ENCODE measurements at places on chromosomes 12 and 14.

GRCh38 chr12:101813117-101813516 is 17.6 kb downstream of the GNPTAB start:
- DNase-seq = no peak

DNA sequence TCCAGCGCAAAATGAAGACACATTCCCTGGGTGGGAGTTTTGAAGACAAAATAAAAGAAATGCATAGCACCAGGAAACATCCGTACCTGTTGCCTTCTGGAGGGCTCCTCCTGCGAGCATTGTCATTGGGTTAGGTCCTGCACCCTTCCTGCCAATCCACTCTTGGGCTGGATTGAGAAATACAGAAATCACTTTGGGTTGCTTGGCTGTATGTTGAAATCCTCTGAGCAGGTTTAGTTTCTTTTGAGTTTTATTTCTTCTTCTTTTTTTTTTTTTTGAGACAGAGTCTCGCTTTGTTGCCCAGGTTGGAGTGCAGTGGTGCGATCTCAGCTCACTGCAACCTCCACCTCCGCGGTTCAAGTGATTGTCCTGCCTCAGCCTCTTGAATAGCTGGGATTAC is 67.6 kb downstream of the ARF6 start:
- DNase-seq = no peak

GRCh38 chr12:58537278-58537677 is 383.0 kb downstream of the LRIG3 start:
- DNase-seq = no peak

GRCh38 chr14:35366056-35366451 is 38.5 kb downstream of the NFKBIA start:
- DNase-seq = peak; percentile 20

DNA sequence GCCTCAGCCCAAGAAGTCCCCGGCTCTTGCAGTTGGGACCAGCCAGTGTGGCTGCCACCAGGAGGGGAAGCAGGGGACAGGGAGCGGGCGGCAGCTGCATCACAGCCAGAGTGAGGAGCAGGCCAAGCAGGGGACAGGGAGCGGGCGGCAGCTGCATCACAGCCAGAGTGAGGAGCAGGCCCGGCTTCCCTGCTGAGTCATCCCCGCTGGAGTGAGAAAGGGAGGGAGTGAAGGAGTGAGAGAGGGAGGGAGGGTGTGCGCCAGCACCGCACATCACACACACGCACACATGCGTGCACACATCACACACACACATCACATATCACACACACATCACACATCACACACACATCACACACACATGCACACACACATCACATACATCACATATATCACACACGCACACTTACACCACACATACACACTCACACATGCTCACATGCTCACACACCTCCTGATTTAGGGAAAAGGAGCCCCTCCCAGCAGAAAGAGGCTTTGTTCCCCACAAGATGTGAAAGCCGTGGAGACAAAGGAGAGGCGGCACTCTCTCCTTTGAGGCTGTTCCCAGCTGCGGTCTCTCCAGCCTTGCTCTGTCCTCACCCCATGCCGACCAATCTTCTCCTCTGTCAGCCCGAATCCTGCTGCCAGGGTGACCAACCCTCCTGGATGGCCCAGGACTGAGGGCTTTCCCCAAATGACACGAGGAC is 16.7 kb upstream of the ZDHHC22 start:
- DNase-seq = no peak

Data from stimulated activated CD4-positive, alpha-beta T cell treated with anti-CD3 and anti-CD28 coated beads, Interleukin-4, amount 100 ng/mL, for 24 hours (primary cell).